T-helper 17 cell (primary cell): ENCODE measurements at places on chromosomes 6 and 20. TPM values are rescaled to one million over a fixed set of nuclear protein-coding genes. Genes with fewer than 3 reads are reported as not detected.

DNA sequence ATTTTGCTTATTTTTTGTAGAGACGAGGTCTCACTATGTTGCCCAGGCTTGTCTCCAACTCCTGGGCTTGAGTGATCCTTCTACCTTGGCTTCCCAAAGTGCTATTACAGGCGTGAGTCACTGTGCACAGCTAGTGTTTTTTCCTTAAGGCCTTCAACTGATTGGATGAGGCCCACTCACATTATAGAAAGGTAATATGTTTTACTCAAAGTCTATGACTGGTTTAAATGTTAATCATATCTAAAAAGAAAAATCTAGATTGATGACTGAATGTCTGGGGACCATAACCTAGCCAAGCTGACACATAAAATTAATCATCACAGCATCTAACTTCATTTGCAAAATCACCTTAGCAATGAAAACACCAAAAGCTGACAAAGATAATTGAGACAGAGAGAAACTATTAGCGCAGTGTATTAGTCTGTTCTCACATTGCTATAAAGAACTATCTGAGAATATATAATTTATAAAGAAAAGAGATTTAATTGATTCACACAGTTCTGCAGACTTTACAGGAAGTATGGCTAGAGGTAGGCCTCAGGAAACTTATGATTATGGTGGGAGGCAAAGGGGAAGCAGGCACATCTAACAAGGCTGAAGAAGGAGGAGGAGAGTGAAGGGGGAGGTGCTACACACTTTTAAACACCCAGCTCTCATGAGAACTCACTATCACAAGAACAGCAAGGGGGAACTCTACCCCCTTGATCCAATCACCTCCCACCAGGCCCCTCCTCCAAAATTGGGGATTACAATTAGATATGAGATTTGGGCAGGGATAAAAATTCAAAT is 66.8 kb upstream of the ARHGAP18 start:
- DNase-seq, result no peak

GRCh38 chr6:142819603-142820337 is 125.2 kb downstream of the HIVEP2 start:
- peak; percentile 19 for DNase-seq

DNA sequence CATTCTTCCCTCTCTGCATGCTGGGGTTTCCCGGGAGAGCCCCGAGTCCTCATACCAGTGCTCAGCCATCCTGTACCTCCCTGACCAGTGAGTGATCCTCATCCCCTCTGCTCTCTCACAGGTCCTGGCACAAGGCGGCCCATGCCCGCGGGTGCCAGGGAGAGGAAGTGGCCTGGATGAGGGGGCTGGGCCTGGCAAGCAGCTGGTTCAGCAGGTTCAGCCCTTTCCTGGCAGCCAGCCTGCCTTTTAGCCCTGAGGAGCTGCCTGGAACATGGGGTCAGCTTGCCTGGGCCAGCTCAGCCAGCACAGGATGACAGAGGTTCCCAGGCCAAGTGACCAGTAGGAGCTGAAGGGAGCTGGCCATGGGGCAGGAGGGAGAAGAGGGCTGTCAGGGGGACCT is 10.9 kb downstream of the MOCS1 start:
- no peak for DNase-seq

- no peak for DNase-seq
Observed at GRCh38 chr6:34341481-34341971, 50.9 kb downstream of the NUDT3 start.

DNA sequence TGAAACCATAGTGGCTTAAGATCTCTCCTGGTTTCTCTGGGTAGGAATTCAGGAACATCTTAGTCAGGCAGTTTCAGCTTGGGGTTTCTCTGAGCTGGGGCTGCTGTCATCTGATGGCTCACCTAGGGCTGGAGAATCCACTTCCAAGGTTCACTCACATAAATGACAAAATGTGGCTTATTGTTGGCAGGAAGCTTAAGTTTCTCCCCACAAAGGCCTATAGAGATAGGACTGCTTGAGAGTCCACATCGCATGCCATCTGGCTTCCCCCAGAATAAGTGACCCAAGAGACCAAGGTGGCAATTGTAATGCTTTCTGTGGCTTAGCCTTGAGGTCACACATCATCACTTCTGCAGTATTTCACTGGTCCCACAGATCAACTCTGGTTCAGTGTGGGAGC is 131.4 kb downstream of the EDN1 start:
- no peak for DNase-seq

DNA sequence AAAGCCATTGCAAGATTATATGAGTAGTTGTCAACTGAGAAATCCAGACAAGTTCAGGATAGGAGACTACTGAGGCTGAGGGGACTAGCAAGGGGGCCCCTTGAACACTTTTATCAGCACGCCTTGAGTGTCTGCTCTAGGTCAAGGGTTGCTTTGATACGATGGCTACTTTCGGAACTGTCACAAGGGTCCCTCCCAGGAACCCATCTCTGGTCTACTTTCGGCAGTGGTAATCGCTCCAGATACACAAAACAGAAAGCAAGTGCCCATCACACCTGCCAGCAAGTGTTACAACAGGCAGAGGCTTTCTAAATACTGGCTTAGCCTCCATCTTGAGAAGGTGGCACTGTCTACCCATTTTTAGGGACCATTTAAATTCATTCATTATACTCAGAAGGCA is 61.1 kb downstream of the GJA10 start:
- DNase-seq, result no peak

GRCh38 chr20:9457136-9457535 is 57.3 kb upstream of the LAMP5 start:
- no peak for DNase-seq

DNA sequence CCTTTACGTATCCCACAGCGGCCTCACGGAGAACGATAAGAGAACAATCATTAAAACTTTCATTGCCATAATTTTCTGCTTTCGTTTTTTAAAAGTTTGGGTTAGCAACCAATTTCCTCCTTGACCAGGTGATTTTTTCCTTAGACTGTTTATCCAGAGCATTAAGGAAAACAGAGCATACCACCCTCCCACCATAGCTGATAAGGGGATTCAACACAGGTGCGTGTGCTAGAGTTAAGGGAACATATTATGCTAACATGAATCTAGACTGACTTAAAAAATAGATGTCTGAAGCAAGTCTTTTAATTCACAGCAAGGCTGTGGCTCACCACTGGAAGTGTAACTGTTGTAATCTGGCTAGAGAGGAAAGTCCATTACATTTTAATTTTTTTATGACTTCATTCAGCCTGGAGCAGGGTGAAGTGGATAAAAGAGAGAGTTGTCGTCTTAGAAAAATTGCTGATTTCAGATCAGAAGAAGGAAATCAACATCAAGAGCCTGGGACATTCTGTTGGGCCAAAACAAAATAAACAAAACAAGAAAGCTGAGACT is 5.5 kb upstream of the SLC22A2 start:
- no peak for DNase-seq

GRCh38 chr20:654417-654750 is 1.4 kb upstream of the SRXN1 start:
- DNase-seq, result no peak

GRCh38 chr6:1371933-1372332 is 17.4 kb upstream of the FOXF2 start:
- no peak for DNase-seq

DNA sequence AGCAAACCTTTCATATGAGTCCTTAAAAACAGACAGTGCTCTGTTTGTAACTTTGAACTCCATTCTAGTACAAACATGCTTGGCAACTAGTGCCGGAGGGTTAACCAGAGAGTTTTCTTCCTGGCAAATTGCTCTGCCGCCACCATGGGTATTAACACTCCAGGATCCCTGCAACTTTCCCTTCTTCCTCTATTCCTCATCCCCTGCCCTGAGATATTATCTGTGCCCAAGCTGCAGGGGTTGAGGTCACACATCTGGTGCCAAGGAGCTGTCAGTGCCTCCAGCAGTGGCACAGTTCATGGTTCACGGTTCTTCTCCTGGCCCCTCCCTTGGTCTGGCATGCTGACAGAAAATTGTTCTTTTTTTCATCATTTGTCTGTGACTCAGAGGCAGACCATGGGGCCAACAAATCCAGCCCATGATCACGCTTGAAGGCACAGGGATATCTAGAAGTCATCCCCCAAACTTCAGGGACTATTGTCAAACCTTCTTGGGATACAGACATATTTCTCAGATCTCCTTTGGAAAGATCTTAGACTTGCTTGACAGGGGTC is 77.5 kb downstream of the ATXN1 start:
- DNase-seq, result no peak

DNA sequence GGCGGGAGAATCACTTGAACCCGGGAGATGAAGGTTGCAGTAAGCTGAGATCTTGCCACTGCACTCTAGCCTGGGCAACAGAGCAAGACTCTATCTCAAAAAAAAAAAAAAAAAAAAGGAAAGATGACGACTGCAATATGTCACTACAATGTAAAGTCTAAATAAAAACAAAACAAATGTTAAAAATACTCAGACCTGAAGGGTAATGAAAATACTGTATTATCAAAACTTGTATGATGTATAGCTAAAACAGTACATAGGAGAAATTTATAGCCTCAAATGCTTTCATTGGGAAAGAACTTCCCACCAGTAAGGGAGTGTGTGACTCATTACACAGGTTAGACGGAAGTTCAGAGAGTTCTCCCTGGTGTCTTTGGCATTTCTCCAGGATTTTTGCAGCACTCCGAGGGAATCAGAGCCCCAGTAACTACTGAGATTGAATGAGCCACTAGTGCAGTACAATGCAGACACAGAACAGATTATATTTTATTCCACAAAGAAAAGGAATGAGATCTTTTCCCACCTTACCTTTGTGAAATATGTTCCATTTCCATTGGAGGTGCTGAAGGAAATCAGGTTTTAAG is 12.5 kb upstream of the RALGAPB start:
- no peak for DNase-seq

DNA sequence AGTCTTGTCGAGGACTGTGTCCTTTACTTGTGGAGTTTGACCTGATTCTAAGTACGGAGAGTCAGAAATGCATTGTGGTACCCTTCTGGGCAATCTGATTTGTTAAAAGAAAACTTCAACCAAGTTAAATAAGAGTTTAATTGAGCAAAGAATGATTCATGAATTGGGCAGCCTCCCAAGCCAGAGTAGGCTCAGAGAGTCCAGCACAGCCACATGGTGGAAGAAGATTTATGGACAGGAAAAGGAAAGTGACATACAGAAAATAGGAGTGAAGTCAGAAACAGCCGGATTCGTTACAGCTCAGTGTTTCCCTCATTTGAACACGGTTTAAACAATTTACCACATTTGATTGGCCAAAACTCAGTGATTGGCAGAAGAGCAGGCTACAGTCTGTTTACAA is 329.2 kb downstream of the DHX35 start:
- DNase-seq, result no peak

USP49 gene
- total RNA-seq, result 1.7 TPM

ELOVL2 gene
- not detected for total RNA-seq

ADTRP gene
- total RNA-seq, result 24.6 TPM

C6orf163 gene
- total RNA-seq, result 2.4 TPM

SMOC2 gene
- total RNA-seq, result not detected

SH3BGRL2 gene
- total RNA-seq, result 36.0 TPM

RSPO3 gene
- not detected for total RNA-seq
